ENCODE measurements at places on chromosomes 5 and 9.
A peak's percentile ranks its signal among the peaks of the same experiment; 100 is the strongest.

- peak; percentile 91 for DNase-seq
Observed at GRCh38 chr5:124806373-124807077, 60.1 kb upstream of the ZNF608 start.

DNA sequence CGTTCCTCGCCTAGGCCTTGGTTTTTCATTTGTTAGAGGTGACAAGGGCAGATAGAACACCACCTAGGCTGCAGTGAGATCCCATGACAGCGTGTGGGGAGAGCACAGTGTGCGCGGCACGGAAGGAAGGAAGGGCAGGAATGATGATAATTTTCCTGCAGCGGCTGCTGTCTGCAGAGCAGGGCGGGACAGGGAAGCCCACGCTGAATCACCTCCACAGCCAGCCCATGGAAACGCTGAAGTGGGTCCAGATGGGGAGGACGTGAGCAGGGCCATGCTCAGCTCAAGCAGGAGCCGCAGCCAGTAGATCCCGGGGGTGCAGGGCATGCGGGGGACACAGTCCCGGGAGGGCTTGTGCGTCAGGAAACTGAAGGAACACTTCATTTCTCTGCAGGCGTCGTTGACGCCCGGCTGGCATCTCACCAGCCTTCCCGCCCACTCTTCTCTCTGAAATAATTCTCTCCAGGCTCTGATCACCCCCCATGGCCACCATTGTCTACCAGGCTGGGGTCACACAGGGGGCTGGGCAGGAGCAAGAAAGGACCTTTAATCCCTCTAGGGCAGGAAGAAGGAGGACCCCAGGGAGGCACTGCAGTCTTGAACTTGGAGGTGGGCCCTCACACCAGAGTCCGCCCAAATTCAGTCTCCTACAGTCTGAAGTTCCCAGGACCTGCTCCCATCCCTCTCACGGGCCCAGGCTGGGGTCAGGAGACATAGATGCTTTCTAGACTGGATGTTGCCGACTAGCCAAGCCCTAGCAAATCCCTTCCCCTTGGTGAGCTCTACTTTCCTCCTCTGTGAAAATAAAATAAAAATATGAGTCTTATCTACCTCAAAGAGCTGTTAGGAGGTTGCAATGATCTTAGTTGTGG, 20.9 kb upstream of the SYNPO start:
- DNase-seq = no peak

DNA sequence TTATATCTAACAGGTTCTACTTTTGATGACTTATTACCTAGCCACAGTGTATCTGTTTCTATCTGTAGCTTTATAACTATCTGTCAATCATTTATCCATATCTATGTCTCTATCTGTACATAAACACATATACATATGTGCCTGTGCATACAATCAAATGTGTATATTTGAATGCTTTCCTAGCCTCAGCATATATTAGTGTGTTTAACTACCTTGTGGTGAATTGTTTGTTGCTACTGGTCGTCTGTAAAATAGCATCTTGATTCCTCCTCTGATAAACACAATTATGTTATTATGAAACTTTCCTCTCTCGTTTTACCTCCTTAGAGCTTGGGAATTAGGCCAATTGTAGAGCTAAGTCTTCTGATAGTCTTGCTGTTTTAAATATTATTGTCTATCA, 44.4 kb downstream of the PARP8 start:
- DNase-seq = no peak

DNA sequence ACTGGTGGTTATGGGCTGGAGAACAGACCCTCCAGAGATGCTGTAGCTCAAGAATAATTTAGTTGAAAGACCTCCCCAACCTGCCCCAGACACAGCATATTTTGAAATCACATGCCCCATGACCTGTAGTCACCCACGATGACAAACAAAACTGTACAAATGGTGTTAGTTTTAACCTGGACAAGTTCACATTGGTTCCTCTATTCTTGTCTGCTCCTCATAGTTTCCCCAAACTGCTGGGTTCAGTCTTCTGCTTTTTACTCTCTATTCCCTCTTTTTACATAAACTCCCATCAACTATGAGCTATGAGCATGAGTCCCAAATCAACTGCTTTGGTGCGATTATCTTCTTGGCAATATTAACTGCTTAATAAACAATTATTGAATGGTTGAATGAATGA, 365.3 kb upstream of the CLINT1 start:
- DNase-seq = no peak

DNA sequence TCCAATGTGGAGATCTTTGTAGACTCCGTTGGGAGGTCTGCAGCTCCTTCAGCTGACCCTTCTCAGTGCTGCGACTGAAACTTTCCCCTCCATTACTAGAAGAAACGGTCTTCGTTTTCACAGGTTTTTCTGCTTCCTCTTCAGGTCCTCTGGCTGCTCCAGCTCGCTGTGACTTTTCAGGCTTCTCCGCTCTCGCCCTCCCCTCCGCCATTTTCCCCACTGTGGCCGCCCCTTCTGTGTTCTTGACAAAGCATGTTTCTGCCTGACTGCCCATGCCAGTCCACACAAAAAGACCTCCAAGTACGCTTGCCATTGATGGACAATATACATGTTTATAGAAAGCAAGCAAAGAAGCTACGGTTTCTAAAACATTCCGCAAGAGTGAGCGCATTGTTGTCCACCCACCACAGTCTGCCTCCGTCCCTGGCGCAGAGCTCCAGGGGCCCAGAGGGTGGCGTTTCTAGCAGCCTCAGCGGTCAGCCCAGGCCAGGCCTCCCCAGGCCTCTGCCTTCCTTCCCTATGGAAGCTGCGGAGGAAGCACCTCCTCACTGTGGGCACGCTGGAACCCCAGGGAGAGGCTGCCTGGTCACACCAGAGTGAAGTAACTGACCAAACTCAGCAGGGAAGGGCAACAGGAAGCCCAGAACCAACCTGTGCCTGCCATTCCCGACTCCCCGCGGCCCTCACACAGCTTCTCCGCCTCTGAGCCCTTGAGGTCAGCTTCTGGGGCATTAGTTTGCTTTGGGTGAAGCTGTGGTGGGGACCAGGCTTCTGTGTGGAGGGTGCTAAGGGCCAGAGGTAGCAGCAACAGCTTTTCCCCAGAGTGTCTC, 19.9 kb upstream of the S1PR3 start:
- DNase-seq = no peak

DNA sequence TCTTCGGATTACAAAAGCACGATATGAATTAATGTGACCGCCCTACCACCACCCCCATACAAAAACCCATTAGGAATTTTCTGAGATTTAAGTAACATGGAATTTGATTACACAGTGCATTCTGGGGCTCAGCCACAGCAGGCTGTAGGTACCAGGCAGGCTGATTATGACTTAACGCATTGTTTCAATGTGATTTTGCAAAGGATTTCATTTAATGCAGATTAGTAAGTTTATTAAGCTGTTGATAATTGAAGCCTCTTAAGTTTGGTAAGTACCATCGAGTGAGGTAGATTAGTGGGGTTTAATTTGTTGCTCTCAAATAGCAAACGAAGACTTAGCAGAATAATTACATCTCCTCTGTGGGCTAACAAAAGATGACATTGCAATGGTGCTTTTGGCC, 240.1 kb downstream of the TRPM3 start:
- DNase-seq = no peak

DNA sequence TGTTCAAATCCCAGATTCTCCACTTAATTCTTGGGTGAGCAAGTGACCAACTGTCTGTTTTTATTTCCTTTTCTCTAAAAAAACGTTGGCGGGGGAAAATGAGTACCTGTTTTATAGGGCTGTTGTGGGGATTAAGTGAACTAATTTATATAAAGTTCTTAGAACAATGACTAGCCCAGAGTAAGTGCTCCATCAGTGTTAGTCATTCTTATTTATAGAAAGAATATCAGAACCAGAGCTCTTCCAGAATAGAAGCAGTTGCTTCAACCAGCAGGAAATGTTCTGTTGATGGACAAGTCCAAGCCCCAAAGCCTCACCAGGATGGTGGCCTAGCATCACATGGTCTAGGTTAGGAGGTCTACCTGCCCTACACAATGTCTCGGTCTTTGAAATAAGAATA, 379.2 kb downstream of the ACTL7B start:
- DNase-seq = no peak

- DNase-seq = no peak
Observed at GRCh38 chr9:132074736-132075135, 4.9 kb downstream of the MED27 start.

- no peak for DNase-seq
Observed at GRCh38 chr5:91119217-91119616, 263.9 kb downstream of the ARRDC3 start.

GRCh38 chr5:67235399-67236110, 39.0 kb upstream of the CD180 start:
- DNase-seq = no peak

DNA sequence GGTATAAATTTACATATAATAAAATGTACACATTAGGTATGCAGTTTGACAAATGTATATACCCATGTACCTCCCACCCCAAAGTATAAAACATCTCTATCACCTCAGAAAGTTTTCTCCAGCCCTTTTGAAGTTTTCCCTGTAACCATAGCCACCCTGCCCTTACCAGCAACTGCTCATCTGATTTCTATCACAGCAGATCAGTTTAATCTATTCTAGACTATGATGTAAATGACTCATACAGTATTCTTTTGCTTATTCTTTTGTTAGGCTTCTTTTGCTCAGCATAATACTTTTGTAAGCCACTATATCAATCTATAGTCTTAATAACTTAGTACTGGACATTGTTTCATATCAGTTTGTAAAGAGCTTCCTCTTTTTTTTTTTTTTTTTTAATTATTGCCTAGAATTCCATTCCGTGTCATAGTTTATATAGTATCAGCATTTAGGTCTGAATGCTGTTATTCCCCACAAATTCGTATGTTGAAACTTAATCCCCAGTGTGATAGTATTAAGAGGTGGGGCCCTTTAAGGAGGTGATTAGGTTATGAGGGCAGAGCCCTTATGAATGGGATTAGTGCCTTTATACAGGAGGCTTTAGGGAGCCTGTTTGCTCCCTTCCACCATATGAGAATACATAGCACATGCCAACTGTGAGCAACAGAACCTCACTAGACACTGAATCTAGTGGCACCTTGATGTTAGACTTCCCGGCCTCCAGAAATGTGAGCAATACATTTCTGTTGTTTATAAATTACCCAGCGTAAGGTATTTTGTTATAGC, 20.3 kb downstream of the MELK start:
- DNase-seq = no peak

GRCh38 chr5:53037141-53037859, 48.1 kb downstream of the ITGA2 start:
- no peak for DNase-seq

DNA sequence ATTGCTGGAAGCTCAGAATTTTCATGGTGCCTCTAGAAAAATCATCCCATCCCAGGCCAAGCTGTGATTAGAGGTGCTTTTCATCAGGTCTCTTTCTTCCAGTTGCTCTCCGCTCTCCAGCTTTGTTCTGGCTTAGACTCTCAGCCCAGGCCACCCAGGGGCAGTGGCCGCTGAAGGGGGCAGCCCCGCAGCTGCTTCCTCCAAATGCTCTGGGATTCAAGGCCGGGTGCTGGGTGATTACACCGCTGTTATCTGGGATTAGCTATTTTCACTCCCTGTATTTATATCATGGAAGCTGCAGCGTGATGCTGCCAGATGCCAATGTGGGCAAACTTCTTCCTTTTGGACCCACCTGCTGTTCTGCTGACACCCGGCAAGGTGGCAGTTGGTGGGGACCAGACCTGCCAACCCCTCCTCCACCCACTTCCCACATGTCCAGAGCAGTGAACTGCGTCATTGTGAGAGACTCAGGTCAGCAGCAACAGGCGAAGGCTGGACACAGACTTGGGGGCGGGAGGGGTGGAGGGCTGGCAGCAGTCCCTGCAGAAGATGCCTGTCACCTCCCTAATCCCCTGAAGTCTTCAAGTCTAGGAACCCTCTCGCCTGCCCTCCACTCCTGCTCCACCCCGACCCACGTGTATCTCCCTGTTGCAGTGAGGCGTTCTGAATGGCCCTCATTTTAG, 33.9 kb upstream of the NKX2-5 start:
- DNase-seq = no peak

- DNase-seq = no peak
Observed at GRCh38 chr5:77733130-77733529, 43.0 kb downstream of the TBCA start.

DNA sequence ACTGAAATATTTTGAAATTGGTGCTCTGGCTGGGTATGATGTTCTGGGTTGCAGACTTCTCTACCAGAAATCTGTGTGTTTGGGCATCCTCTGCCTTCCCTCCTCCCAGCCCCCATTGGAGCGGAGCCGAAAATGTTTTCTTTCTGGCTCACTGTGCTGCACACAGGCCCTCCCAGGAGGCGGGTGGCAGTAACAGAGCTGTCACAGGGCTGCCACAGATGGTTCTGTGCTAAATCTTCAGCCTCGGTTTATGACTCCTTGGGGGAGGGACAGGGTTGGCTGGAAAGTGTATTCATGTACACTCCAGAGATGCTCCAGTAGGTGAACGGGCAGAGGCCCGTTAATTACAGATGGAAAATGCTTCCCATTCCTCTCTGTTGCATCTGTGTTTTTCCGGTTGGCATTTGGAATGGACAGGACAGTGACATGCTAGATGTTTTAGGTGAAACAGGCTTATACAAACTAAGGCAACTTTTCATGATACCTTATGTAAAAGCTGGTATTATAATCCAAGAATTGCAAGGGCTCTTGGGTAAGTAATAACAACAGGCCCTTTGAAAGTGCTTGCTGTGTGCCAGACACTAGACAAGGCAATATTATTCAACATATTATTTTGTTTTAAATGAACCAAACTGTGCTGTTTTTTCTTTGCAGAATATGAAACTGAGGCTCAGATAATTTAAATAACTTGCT, 180.2 kb downstream of the ADCY2 start:
- DNase-seq = no peak

DNA sequence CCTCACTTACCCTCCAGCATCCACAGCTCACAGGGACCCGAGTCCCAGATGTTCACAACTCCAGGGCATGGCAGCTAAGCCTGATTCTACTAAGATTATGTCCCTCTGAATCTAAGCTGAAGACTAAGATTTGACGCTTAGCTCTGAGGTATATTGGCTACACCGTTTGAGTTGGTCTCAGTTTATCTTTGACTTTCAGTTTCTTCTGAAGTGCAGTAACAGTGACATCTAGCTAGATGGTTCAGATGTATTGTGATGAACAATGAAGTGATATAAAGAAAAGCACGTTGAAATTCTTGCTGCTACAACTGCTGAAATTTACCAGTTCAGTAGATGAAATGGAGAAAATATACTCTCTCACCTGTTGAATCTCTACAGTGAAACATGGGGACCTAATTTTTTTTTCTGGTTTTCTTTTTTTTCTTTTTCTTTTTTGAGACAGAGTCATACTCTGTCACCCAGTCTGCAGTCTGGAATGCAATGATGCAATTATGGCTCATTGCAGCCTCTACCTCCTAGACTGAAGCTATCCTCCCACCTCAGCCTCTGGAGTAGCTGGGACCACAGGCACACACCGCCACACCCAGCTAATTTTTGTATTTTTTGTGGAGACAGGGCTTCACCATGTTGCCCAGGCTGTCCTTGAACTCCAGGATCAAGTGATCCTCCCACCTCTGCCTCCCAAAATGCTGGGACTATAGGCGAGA, 15.7 kb downstream of the RFK start:
- DNase-seq = no peak

Measured in NCI-H187 (cell line).